ENCODE measurements at places on chromosomes 4 and X.

DNA sequence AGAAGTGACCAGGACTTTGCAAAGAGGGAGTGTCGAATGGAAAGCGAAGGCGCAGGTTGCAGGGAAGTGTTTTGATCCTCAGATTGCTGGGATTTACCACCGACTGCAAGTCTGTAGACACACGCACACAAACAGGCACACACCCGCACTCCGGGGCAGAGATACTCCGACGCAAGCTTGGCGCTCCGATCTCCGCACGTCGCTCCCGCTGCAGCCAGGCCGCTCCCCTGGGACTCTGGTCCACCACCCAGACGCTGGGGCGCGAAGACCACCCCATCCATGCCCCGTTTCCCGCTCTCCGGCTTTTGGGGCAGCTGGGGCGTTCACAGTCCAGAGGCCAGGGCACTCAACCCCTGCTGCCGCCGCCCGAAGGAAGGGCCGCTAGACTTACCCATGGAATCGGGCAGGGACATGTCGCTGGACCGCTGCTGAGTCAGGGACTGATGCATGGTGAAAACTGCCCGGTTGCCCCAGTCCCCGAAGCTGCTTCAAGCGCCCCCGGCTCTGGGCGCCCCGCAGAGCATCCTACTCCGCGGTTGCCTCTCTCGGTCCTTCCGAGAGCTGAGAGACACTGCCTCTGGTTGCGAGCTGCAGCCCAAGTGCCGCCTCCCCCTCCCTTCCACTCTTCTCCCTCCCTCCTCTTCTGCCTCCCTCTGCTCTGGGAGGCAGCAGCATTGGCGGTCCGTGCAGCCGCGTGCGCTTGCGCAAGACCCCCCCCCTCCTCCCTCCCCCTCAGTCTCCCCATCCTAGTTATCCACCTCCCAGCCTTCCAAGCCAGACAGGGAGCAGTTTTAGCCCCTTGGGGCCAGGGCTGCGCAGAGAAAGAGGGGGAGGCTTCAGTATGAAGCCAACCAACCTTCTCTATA, at the start of gene TMEM255A:
TSS of gene TMEM255A (minus strand) at position 601 of the 866 bp plus-strand sequence. CDS start at position 449, 152 bp downstream.
- DNase-seq = no peak

DNA sequence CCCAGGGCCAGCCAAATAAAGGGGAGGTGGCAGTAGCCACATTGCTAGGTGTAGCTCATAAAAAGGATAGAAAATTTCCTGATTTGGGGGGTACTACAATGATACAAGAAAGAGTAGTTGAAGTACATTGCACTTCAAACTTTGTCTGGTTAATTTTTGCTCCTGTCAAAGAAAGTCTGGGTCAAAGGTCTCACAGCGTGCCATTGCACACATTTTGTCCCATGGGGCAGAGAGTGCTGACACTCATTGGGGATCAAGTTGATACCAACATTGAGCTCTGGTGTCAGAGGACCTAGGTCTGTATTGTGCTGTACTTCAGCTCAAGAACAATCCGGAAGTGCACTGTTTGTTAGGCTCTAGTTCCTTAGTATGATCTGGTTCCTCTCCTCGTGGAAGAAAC, 229.2 kb upstream of the AGTR2 start:
- DNase-seq = no peak

- DNase-seq = no peak
These were observed 830 bp upstream of the SHROOM2 start for GRCh38 chrX:9785254-9785943.

- DNase-seq = no peak
These were observed 53.6 kb upstream of the FUNDC1 start for GRCh38 chrX:44596277-44596676.

DNA sequence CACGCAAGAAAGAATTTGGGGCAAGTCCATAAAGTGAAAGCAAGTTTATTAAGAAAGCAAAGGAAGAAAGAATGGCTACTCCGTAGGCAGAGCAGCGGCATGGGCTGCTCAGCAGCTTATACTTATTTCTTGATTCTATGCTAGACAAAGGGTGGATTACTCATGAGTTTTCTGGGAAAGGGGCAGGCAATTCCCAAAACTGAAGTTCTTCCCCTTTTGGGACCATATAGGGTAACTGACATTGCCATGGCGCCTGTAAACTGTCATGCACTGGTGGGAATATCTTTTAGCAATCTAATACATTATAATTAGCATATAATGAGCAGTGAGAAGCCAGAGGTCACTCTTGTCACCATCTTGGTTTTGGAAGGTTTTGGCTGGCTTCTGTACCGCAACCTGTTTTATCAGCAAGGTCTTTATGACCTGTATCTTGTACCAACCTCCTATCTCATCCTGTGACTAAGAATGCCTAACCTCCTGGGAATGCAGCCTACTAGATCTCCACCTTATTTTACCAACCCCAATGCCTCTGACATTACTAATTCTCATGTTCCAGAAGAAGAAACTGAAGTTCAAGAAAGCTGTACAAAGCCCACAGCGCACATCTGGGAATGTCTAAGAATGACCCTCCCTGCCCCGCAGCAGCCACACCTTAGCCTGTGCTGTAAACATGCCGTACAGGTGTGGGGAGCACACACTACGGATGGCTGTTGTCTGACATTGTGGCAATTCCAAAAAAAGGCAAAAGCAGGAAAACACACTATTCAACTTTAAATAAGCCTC, 18.6 kb downstream of the RXFP1 start:
- no peak for DNase-seq

- DNase-seq = no peak
These were observed 153.9 kb upstream of the STK26 start for GRCh38 chrX:131869182-131869581.

- no peak for DNase-seq
These were observed 1930.5 kb upstream of the AGA start for GRCh38 chr4:179372746-179373145.

- DNase-seq = no peak
These were observed 395.8 kb downstream of the NAF1 start for GRCh38 chr4:162770761-162771490.

DNA sequence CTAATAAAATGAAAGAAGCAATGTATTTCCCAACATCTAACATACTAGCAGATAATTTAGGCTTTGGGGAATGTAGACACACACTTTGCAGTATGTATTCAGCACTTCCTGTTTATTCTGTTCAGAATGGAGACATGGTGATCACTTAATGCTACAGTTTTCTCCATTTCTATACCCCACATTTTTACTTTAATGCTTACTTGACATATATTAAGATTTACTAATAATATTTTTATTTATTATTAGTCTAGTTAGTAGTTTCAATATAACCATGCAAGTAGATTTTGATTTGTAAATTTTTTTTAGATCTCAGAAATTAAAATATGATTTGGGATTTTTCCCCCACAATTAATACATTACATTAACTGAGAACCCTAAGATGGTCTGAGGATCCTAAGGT, 98.4 kb downstream of the PRSS12 start:
- DNase-seq = no peak

DNA sequence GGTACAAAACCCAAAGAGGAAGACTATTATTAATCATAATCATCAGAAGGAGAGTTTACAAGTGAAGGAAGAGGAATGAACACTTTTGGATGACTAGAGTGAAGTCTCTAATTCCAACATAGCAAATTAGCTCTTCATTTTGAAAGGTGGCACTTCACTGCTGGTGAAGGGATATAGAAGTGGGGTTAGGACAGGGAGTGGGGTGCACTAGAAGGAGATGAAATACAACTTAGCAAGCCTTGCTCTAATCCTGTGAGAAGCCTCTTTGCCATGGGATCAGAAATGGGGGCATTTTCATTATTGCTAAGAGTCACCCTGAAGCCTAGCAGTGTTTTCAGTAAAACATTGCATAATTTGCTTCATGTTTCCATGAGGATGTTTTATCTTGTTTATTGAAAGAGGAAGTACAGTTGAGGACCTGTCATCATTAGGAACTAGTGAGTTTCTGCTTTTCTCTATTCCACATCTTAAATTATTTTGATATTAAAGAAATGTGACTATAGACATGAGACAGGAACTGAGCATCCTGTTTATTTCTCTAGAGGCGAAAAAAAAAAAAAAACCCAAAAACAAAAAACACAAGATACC, 9.3 kb upstream of the GRPR start:
- no peak for DNase-seq
